ENCODE measurements at places on chromosomes 2 and 18.

GRCh38 chr2:30706534-30707303 lies 100.5 kb downstream of the CAPN13 start:
- peak; percentile 69 for DNase-seq

GRCh38 chr2:46451131-46451711 lies 28.1 kb upstream of the TMEM247 start:
- no peak for DNase-seq

DNA sequence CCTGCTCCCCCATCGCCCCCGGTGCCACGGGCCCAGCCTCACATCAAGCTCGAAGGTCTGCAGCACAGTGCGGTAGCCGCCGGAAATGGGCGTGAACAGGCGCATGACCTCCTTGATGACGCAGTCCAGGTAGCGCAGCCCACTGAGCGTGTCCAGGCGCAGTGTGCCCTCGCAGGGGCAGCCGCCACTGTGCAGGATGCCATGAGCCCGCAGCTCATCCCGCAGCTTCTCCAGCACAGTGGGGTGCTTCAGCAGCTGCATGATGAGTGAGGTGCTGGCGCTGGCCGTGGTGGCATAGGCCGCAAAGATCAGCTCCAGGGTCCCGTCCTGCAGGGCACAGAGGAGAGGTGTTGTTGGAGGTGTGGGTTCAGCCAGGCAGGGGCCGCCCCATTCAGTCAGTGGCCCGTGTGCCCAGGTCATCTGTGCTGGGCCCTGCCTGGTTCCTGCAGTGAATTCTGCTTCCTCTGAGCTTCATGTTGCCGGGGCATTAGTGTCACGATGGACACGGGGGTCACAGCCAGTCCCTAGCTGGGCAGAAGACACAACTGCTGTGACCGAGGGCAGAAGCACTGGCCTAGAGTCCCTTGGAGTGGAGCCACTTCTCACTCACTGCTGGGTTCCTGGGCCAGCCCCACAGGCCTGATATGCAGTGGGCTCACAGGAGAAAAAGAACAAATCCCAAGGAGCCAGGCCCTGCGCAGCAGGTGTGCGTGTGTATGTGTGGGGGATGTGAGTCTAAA lies 14.5 kb downstream of the CYP26B1 start:
- DNase-seq = no peak

- no peak for DNase-seq
Observed at GRCh38 chr18:75129717-75130477, 79.0 kb downstream of the PTGR3 start.

DNA sequence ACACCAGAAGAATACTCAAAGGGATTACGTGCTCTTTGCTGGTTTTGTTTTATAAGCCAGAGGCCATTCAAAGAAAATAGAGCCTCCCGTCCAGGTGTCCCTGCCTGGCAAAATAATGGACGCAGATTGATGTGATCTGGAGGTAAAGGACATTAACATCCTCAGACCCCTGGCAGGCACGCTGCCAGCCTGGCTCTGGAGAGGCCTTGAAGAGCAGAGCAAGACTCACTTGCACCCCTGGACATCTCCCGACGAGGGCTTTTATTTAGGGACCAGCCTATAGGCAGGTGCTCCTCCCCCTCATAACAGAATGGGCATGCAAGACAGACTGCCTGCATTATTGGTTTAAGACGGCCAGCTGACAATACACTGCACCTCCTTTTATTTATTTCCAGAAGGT lies 291.3 kb downstream of the BCL11A start:
- no peak for DNase-seq

DNA sequence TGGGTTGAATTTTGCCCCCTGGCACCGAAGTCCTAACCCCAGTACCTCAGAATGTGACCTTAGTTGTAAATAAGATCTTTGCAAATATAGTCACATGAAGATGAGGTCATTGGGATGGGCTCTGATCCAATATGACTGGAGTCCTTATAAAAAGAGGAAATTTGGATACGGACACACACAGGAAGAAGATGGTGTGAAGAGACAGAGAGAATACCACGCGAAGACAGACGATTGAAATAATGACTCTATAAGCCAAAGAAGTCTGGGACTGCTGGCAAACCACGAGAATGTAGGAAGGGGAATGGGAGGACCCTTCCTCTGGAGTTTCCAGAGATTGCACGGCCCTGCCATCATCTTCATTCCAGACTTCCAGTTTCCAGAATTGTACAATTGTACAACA lies 98.6 kb downstream of the CPO start:
- DNase-seq = no peak

DNA sequence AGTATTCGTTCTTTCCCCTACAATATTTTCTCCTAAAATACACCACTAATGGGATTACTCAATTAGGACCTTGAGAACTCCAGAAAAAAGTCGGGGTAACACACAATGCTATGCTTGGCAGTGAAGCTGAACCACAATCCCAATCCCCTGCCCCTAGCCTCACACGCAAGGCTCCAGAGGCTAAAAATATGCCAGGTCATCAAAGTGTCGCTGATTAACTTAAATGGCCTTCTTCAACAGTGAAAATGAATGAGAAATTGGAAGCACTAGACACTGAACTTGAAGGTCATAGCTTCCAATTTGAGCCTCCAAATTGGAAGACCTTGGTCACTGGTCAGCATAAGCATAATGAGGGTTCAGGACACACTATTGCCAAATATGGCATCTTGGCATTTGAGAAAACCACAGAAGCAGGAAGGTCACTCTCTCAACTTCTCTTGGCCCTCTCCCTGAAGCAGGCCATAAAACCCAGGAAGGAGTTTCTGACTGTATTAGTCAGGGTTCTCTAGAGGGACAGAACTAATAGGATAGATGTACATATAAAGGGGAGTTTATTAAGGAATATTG lies 86.0 kb upstream of the SATB2 start:
- no peak for DNase-seq

DNA sequence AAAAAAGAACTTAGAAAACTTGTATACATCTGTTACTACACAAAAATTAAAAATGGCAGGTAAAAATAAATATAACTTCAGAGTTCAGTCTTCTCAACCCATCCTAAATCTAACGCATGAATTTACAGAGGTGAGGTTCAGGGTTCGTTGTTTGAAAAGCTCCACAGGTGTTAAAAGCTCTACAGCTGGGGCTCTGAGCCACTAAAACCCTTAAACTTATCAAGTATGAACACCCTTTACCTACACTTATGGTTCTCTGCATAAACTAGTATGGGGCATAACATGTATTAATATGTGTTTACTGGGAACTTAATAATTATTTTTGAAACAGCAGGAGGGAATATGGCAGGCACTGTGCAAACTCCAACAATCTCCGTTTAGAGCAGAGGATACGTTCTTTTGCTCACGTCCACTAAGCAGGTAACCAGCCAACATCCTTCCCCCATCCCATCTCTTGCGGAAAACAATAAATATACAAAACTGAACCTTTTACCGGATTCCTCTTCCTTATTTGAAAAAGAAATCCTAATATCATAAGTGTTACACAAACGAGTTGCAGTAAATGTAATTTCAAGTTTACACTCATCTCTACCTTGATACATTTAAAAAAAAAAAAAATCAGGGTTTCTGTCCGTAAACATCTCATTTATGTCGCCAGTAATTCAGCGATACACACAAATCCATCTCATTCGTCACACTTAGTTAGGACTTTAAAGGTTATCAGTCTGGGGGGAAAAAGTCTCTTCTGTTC lies 1.3 kb downstream of the PIAS2 start:
- no peak for DNase-seq

DNA sequence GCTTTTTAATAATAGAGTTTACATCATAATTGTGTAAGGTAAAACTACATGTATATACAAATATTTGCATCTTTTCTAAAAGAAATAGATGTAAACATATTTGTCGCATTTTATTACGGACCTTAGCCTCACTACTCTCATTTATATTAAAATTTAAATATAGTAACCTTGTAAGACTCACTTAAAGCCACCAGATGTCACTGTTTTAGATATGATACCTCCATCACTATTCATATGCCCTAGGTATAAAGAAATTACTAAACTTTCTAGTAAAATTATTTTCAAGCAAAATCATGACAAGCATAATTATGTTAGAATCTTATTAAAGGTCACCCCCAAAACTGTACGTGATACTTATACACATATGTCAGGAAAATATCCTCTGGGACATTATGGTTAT lies 674.3 kb upstream of the REG3G start:
- DNase-seq = no peak

GRCh38 chr2:132426033-132426432 lies 9.4 kb downstream of the GPR39 start:
- DNase-seq = no peak

GRCh38 chr2:152097801-152098495 lies 896 bp downstream of the CACNB4 start:
- no peak for DNase-seq

DNA sequence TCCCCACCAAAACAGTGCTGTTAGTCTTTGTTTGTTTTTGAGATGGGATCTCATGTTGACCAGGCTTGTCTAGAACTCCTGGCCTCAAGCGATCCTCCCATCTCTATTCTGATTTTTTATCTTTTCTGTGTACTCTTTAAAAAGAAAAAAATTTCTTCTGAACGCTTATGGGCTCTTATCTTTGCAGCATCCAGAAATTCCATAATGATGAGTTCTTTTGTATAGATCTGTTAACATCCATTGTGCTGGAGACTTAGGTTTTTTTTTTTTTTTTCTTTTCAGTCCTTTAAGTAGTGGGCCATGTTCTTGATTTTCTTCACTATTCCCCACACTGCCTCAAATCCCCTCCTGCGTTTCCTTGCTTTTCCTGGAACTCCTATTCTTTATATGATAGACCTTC lies 31.0 kb downstream of the RBBP8 start:
- no peak for DNase-seq

DNA sequence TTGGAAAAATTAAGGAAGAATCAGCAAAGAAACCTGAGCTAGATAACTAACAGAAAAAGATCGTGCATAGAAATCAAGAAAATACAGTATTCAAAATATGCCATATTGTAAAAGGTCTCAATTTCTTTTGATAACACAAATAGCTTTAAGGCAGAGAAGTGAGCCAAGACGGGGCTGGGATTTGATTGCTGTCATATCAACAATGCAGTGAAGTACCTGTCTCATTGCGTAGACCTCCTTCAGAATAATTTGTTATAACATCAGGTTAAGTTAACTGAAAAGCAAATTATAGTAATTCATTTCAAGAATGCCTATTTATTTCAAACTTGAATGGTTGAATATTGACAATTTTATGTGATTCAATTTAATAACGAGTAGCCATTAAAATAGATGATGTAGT lies 453.8 kb upstream of the MAP2 start:
- no peak for DNase-seq

DNA sequence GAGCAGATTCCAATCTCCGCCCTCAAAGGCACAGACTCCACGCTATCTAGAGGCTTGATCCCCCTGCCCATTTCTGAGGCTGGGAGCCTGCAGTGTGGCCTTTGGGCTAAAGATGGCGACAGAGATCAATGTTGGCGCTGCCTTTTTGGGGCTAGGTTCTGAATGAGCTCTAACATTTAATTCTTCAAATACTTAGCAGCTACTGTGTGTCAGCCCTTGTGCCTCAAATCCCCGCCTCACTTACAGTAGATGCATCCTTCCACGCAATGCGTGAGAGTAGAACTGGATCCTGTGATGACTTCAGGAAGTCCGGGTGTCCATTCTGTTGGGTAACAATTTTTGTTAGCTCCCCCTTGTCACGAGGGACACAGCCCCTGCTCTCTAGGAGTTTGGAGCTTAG lies 12.4 kb downstream of the IL1F10 start:
- peak; percentile 48 for DNase-seq

GRCh38 chr2:35199298-35199697 lies 1156.3 kb upstream of the CRIM1 start:
- DNase-seq = no peak

GRCh38 chr18:27894746-27895145 lies 282.2 kb downstream of the CDH2 start:
- no peak for DNase-seq

GRCh38 chr2:221981912-221982470 lies 316.8 kb downstream of the PAX3 start:
- DNase-seq = no peak

GRCh38 chr18:55405893-55406406 lies 182.0 kb downstream of the TCF4 start:
- DNase-seq = no peak

DNA sequence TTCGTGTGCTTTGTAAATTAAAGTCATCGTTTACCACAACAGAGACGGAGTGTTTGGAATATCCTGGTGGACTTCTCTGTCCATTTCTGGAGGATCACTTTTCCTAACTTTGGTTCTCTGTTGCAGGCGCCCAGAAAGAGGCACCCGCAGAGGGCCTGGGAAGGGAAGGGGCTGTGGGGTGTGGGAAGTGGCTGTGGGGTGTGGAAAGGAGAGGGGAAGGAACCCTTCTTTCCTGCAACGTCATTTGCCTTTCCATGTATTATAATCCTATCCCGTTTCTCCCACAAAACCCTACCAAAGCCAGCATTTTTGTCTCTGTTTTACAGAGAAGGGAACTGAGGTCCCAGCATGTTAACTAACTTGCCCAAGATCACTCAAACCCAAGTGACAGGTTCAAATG lies 210.0 kb downstream of the KLHL29 start:
- no peak for DNase-seq

DNA sequence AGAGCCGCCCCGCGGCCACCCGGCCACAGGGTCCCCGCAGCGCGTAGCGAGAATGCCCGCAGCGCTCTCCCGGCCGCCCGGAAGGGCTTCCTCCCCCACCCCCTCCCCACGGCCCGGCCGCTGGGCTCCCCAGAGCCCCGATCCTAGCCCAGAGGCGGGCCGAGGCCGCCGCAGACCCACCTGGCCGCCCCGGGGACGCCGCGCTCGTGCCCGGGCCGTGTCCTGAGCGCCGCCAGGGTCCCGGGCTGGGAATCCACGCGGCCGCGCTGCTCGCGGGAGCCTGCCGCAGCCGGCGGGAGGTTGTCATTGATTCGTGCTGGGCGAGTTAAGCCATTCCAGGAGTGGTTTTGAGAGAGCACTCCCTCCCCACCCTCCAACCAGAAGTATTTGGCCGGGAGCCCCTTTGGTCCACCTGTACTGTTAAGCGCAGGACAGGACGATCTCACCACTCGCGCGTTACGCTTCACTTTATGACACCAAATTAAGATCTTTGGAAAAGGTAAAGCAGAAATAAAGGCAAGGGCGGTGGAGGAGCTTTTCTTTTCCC lies 206.4 kb upstream of the SMAD2 start:
- DNase-seq = no peak

- DNase-seq = peak; percentile 58
Observed at GRCh38 chr2:219308142-219309101, 779 bp downstream of the PTPRN start.

DNA sequence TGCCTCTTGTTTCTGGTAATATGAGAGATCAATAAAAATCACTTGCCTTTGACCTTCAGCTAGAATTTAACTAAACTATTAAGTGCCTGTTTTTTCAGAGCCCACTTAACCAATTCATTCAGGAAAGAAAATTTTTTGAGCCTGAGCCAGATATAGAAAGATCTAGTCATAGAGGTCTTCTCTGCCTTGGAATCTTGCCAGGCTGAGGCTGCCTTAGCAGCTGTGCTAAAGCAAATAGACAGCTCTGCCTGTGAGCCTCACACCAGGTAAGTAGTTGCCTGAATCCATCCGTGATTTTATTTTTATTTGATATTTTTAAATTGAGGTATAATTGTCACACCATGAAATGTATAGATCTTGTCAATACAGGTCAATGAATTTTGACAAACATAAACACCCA lies 27.4 kb downstream of the EVX2 start:
- no peak for DNase-seq

- DNase-seq = peak; percentile 14
Observed at GRCh38 chr2:202034249-202035088, 814 bp downstream of the FZD7 start.

GRCh38 chr2:14907014-14907612 lies 274.6 kb downstream of the LRATD1 start:
- no peak for DNase-seq

GRCh38 chr2:235287375-235287733 lies 206.5 kb upstream of the AGAP1 start:
- DNase-seq = no peak

All from activated CD4-positive, alpha-beta T cell treated with anti-CD3 and anti-CD28 coated beads, Interleukin-2, amount 50 U/mL, for 16 hours (primary cell).